CD4-positive, alpha-beta T cell treated with Interleukin-2 at 100 ng/mL for 4 hours (primary cell): ENCODE measurements at places on chromosomes 3 and 15.

DNA sequence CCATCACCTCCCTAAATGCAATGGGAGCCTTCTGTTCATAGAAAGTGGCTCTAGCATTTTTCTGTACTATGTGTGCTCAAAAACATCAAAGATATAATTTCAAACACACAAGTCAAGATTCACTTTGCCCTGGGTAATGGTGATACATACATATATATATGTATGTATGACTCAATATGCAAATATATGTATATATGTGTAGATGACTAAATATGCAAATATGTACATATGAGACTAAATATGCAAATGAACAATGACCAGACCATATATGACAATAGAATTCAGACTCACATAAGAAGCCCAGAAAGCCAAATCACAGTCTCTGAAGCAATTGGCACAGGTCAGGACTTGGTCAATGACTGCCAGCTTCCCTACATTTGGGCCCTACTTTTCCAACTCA, 36.9 kb upstream of the SNRK start:
- DNase-seq: no peak

DNA sequence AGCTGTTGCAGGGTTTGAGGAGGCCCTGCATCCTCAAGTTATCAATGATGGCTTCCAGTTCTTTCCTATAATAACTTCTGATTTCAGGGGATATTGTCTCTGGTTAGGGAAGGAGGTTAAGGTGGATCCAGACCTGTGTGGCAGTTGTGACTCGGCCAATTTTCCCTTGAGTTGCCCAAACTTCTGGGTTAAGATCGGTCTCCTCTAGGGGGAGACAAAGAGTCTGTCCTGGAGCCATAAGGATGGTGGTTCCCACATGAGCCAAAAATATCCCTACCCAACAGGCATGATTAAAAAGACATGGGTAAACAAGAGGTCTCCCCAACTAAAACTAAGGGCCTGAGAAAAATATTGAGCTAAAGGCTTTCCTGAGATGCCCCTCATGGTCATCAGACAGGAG, 227.5 kb upstream of the MDFIC2 start:
- no peak for DNase-seq

DNA sequence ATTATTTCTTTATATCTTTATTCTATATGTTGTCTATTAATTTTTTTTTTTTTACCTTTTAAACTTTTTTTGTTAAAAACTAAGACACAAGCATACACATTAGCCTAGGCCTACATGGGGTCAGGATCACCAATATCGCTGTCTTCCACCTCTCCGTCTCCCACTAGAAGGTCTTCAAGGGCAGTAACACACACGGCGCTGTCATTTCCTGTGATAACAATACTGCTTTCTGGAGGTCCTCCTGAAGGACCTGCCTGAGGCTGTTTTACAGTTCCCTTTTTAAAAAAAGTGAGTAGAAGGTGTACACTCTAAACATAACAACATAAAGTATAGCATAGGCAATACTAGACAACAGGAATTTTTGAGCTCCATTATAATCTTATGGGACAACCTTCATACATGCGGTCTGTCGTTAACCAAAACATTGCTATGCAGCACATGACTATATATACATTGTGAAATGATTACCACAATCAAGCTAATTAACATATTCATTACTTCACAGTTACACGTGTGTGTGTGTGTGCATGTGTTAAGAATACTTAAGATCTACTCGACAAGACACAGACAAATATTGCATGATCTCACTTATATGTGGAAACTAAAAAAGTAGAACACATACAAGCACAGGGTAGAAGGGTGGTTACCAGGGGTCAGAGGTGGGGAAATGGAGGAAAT, 20.8 kb downstream of the RAB6B start:
- no peak for DNase-seq

DNA sequence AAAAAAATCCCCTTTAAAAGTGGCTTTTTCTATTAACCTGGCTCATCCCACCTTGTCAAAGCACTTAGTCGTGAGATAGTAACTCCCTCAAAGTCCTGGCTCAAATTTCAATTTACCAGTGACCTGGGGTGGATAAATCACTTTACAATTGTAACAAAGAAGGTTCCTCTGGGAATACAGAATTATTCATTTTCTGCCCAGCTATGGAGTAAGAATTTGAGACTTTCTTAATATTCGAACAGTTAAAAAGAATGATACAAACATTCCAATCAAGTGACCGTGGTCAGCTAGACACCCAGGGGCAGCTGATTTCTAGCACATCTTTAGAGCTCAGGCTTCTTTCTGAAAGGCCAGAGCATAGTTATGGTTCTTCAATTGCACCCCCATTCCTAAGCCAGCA, 291.0 kb upstream of the TGFBR2 start:
- DNase-seq: no peak

GRCh38 chr3:23993556-23994243, 48.6 kb downstream of the NR1D2 start:
- DNase-seq: no peak

GRCh38 chr3:180909369-180910127, 2.9 kb upstream of the FXR1 start:
- DNase-seq: no peak

- DNase-seq: no peak
Measured at GRCh38 chr3:52710512-52710911, 4.6 kb downstream of the SPCS1 start.

- DNase-seq: no peak
Measured at GRCh38 chr3:107013641-107014040, 363.6 kb upstream of the CCDC54 start.

GRCh38 chr3:79555655-79556054, 212.1 kb downstream of the ROBO1 start:
- DNase-seq: no peak

DNA sequence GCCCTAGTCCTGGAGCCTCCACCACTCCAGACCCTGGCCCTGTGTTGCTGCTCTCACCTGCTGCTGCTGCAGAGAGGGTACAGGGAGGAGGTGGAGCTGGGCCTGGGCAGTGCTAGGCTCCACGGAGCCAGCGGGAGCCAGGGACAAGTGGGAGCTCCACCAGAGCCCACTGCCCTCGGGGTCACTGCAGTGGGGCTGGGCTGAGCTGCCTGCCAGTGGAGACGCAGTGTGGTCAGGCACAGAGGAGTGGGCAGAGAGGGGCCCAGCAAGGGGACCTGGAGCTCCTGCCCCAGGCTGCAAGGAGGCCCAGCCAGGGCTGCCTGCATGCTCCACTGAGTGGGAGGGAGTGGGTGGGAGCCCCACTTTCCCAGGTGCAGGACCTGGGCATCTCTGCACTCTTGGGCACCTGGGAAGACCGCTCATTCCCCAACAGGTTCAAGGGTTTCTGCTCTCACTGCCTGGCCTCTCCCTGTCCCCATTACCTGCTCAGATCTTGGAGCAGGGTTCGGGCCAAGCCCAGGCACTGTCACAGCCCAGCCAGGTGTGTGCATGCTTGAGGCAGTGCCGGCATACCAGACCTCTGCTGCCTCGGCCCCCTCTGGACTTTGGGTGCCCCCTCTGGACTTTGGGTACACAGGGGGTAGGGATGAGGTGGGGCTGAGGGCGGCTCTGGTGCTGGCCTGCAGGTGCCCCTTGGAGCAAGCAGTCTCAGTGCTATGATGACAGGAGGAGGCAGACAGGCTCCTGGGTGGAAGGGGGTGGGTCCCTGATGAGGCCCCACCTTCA, 308.0 kb downstream of the DOCK3 start:
- no peak for DNase-seq

DNA sequence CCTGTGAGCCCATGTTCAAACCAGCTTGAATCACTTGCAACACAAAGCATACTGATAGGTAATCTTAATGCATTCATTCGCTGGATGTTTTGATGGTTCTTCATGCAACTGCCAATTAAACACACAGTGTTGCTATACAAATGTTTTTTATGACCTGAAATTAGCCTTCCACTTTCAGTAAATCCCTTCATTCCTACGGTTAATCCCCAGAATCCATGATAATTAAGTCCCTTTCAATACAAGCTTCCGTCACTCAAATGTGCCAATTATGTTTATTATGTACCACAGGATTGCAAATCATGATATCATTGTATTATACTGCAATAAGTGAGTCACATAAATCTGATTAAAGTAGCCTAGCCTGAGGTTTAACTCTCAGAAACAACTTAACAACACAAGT, 14.5 kb upstream of the LYZL4 start:
- no peak for DNase-seq

GRCh38 chr15:81449836-81450474, 75.9 kb upstream of the TMC3 start:
- DNase-seq: no peak

DNA sequence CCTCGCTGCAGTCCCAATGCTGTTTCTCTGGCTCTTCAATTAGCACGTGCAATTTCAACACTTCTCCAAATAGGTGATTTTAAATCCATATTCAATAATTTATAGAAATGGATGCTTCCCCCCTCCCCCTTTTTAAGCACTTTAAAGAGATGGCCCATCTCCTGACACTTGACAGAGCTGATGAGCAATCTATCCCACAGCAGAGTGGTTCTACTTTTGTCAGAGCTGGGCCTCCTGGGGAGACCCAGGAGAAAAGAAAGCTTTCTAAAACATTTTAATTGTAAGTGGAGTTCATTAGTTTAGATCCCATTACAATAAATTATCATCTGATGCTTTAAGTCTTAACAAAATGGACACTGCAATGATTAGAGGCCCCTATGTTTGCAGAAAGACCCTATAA, 127.7 kb downstream of the SHQ1 start:
- no peak for DNase-seq

DNA sequence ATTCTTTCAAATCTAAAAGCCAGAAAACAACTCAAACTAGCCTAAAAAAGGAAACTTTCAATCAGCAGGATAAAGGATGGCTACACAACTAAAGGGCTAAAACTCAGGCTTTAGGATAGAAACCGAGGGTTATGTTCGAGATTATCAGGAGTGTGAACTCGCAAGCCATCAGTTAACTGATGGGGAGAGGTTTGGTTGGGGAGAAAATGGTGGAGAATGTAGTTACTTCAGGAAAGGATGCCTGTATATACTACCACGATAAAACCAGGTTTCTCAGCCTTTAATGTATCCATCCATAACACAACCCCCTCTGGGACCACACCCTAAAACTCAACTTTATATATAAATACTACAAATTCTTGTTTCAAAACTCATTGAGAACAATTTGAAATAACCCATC, 22.2 kb downstream of the TRA2B start:
- no peak for DNase-seq

- no peak for DNase-seq
Measured at GRCh38 chr3:111882799-111883198, 23.7 kb downstream of the PHLDB2 start.

DNA sequence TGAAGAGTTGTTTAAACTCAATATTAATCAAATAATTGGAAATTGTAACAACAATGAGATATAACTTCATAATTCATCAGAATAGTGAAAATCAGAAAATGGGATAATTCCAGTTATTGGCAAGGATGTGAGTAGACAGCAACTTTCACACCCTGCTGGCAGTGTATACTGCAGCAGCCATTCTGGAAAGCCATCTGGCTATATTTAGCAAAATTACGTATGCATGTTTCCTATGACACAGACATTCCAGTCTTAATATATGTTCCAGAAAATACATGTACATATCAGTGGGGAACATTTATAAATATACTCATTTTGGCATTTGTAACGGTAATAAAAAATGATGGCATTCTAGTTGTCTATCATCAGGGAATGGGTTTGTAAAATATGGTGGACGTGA, 564.1 kb downstream of the GBE1 start:
- DNase-seq: no peak

- peak; percentile 88 for DNase-seq
Measured at GRCh38 chr3:157127831-157128767, 31.8 kb downstream of the CCNL1 start.

- DNase-seq: no peak
Measured at GRCh38 chr3:139120086-139121056, 75.7 kb upstream of the PRR23C start.

DNA sequence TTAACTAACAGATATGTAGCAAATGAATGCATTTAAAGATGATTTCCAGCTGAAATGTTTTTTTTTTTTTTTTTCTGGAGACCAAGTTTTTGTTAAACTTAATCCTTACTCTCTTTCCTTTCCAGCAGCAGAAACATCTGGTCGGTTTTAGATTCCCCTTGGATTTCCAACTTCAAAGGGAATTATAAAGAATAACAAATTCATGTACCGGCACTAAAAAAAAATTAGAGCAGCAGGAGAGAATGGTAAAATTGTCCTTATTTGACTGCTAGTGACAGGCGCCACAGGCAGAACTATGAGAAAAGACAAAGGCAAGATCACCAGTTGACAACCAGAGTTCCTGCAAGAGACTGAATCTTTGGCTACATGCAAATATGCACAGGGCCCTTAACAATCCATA, 393.3 kb downstream of the TIGIT start:
- no peak for DNase-seq

DNA sequence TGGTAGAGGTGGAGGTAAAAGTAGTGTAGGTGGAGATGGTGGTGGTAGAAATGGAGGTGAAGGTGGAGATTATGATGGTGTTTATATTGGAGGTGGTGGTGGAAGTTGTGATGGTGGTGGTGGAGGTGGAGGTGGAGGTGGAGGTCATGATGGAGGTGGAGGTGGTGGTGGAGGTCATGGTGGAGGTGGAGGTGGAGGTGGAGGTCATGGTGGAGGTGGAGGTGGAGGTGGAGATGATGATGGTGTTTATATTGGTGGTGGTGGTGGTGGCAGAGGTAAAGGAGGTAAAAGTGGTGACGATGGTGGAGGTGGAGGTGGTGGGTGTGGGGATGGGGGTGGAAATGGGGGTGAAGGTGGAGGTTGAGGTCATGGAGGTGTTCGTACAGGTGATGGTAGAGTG, 107.8 kb downstream of the ASB7 start:
- no peak for DNase-seq

DNA sequence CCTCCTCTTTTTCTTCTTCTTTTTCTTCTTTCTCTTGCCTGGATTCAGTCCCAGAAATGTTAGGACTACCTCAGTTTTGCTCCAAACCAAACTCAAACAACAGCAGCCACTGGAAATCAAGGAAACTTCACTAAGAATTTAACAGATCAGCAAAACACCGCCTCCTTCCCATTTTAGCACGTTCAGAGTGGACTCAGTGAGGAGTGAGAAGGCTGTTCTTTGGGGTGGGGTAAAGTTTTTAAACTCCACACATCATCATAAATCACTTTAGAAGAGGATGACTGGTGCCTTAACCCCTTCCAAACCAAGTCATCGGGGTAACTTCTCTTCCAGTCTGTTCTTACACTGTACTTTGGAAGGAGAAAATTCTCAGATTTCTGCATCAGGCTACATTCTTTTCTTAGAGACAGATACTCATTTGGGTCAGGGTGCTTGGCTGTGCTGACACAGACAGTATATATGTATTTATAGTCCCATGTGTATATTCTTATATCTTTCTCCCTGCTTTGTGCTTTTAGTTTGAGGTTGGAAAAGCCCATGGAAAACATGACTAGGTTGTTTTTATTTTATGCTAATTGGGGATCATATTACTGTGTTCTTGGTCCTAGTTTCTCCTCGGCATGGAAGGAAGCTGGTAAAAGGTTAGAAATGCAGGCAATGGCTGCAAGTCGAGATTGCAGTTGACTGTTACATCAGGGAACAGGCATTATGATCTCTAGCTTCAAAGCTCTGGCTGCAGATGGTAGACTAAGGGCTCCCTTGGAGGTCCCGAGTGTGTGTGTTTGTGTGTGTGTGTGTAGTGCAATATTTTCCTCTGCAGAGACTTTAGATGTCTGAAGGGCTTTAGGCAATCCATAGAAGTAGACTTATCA, at the start of gene CCDC80:
TSS of gene CCDC80 (minus strand) at position 214 of the 872 bp plus-strand sequence. CDS start 1,238 bp downstream, outside the sequence.
- DNase-seq: no peak
